ENCODE measurements at places on chromosomes 3 and 15.

- DNase-seq: no peak
Observed at GRCh38 chr3:184455991-184456390, 76.1 kb downstream of the CHRD start.

DNA sequence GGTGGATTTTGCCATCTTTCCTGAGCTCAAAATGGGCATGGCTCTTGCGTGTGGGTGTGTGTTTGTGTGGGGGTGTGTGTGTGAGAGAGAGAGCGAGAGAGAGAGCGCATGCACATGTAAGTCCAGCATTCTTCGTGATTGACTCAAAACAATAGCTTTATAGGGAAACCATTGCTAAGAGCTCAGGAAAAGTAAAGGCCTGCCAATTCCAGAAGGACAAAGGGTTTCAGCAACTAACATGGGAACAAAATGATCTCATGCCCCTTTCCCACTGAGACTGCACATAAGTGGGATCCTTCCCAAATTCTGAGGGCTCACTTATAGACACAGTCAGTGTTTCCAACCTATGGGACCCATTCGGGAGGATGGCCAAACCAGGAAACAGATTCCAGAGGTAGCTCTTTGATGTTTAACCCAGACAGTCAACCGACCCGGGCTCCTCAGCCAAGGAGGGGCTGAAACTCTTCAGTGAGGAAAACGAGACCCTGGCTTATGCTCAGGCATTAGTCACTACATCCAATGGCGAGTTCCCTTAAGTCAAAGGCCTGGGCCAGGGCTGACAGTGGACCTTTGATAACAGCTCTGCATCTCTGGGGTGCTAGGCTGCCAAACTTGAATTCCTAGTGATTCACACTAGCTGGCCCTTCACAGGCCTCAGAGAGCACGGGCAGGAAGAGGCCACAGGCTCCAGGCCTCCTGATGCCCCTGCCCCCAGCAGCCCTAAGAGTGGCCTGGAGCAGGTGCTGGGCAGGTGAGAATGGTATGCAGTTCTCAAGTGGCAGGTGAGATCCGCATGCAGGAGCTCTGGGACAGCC lies 305.0 kb upstream of the C2CD4B start:
- no peak for DNase-seq

- DNase-seq: no peak
Observed at GRCh38 chr3:45124956-45125355, 21.2 kb downstream of the CDCP1 start.

DNA sequence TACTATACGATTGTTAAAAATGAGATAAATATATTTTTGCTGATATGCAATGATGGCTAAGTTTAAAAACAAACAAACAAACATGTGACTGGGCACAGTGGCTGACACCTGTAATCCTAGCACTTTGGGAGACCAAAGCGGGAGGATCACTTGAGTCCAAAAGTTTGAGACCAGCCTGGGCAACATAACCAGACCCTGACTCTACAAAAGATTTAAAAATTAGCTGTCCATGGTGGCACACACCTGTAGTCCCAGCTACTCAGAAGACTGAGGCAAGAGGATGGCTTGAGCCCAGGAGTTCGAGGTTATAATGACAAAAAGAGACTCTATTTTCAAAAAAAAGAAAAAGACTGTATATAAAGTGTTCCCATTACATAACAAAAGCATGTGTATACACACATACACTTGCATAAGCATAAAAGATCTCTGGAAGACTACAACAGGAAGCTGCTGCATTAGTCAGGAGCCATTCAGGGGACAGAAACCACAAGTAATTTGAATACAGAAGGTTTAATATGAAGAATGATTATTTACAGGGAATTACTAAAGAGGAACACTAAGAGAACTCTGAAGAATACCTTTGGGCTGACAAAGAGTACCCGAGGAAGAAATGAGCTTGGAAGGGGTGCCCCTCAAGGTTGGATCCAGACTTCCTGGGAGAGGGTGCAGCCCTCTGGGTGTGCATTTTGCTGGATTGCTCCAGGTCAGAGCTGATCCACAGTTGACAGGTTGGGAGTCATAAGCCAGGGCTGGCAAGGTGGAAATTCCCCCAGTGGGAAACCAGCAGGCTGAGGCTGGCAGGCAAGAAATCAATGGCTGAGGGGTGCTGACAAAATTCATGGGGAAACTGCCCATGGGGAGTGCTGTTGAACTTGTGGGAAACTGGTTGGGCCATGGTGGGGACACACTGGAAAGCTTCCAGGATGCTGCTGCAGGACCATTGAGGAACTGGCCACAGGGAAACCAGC lies 9.3 kb upstream of the TM4SF18 start:
- DNase-seq: no peak

DNA sequence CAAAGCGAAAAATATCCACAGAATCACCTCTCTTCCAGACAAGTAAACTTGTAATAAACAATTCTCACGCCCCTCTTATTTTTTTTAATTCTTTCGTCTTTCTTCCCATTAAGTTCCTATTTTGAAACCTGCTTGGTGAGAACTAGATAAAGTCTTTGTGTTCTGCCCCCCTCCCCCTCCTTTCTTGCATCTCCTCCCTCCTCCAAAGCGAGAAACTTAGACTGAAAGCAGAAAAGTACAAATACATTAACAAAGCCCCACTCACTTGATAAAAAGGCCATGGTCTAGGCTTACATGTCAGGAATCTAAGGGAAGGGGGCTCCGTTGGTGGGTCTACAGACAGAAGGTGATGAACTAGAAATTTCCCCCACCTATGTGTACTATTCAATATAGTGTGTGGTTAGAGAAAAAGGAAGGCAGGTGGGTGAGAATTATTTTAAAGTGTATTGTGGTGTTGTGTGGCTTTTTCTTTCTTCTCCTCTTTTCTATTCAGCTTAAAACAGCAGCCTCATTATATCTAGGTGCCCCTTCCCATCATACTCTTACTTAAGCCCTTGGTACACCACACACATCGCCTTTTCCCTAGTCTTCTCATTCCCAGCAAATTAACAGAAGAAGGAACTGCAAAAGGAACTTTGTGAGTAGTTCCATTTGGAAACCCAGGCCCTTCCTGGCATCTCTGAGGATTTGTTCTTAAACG lies 215.3 kb downstream of the MEIS2 start:
- no peak for DNase-seq

- DNase-seq: no peak
Observed at GRCh38 chr3:186959029-186959624, 28.8 kb downstream of the ST6GAL1 start.

- no peak for DNase-seq
Observed at GRCh38 chr3:183061391-183062172, 37.7 kb downstream of the MCCC1 start.

- DNase-seq: no peak
Observed at GRCh38 chr3:194054540-194054939, 81.4 kb upstream of the HES1 start.

- no peak for DNase-seq
Observed at GRCh38 chr3:180875124-180875698, 37.3 kb upstream of the FXR1 start.

- no peak for DNase-seq
Observed at GRCh38 chr15:44682211-44682610, 18.7 kb upstream of the SPG11 start.

- DNase-seq: no peak
Observed at GRCh38 chr3:67357610-67358458, 296.6 kb downstream of the SUCLG2 start.

GRCh38 chr3:14458434-14459275 lies 56.2 kb downstream of the SLC6A6 start:
- DNase-seq: no peak

- no peak for DNase-seq
Observed at GRCh38 chr3:24434651-24435050, 60.0 kb downstream of the THRB start.

- no peak for DNase-seq
Observed at GRCh38 chr15:24961967-24962366, 7.2 kb downstream of the SNRPN start.

DNA sequence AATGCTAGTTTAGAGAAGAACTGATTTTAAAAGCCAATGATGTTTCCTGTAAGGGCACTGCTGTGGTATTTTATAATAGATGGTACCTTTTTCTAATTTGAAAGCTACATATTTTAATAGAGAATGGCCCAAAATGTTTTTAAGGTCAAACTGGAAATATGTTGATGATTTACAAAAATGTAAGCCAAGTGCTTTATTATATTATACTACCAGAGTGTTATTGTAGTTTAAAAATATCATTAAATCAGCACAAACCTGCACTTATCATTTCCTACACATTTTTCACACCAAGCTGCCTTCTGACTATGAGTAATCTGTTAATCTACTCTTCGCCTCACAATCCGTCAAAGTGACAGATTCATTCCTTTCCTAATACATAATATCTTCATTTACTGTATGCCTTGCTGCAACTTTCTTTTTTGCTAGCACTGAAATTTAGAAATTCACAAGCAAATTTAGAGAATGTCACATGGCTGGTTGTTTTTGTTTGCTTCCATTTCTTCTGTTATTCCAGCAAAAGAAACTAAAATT lies 126.4 kb upstream of the FAM3D start:
- no peak for DNase-seq

DNA sequence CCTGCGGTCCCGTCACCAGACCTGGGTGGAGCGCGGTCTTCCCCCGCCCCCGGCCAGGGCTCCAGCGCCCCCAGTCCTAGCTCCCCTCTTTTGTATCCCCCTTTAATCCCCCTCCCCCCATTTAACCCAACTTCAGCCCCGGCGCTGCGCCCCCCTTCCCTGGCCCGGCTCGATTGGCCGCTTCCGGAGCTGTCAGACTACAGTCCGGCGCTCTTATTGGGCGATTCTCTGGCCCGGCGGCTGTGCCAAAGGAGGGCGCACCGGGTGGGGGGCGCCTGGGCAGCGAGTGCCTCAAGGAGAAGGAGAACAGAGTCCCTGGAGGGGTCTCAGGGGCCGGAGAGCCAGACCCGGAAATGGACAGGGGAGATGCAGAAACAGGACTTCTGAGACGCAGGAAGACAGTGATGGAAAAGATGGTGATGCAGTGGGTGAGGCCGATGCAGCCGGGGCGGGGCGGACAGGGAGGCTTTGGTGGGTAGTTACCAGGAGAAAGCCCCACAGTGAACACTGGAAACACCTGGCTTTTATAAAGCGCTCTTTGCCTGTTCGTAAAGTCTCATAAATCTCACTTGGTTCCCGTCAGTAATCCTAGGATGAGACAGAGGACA lies 1.2 kb upstream of the ADCY5 start:
- no peak for DNase-seq
